Activated T-helper 1 cell treated with anti-CD3 and anti-CD28 coated beads, Interleukin-2, amount 50 U/mL, for 16 hours (primary cell): ENCODE measurements at places on chromosomes 2 and 18.

GRCh38 chr2:23791030-23791429 lies 135.9 kb downstream of the ATAD2B start:
- DNase-seq: no peak

DNA sequence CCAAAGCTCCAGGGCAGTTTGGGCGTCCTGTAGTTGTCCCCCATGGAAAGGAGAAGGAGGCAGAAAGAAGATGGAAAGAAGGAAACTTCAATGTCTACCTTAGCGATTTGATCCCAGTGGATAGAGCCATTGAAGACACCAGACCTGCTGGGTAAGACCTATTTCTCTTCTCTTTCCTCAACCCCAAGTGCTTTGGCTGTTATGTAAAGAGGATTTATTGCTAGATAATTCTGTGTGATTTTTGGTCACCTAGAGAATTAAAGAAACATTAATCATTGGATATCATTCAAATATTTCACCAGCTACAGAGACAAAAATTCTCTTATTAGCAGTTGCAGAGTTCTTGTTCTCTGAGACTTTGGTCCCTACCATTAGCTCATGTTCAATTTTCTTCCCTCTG lies 1.9 kb downstream of the GALNT5 start:
- no peak for DNase-seq

- no peak for DNase-seq
Observed at GRCh38 chr2:222960126-222960525, 91.9 kb upstream of the KCNE4 start.

- DNase-seq: no peak
Observed at GRCh38 chr2:25976983-25977741, 5.1 kb downstream of the KIF3C start.

GRCh38 chr2:198315791-198316630 lies 511.6 kb downstream of the PLCL1 start:
- DNase-seq: no peak

DNA sequence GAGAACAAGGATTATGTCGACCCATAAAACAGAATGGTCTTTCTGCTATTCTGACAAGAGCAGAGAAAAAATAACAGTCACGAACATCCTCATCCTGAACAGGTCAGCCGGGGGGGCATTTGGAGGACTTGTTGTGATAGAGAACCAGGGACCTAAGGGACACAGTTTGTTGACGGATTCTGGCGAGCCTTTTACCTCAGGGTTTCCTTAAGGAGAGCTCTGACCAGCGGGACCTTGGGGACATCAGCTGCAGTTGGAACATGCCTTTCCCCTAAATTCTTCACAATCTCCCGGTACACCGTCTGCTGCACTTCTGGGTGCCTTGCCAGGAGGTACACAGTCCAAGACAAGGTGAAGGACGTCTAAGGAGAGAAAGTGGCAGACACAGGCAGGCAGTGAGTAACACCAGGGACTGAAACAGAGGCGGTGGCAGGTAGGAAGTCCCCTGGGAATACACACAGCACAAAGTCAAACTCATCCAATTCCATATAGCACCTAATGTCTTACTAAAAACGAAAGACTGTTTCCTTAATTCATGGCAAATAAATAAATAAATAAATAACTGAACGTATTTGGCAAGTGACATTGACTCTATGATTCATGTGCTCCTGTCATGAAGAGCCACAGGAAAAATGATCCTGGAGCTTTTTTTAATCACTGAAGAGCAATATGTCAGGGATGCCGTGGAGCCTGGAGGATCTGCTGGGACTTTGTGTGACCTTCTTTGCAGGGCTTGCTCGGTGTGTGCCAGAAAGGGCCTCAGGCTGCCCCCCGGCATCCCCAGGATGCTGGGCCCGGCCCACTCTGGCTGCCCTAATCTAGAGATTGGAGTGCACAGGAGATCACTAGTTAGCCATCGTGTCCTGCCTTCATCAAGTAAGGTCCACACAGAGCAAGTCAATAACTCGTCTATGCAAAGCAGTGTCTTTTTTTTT lies 24.7 kb downstream of the CYP27C1 start:
- DNase-seq: no peak

- DNase-seq: no peak
Observed at GRCh38 chr2:9423922-9424272, 443 bp downstream of the CPSF3 start.

DNA sequence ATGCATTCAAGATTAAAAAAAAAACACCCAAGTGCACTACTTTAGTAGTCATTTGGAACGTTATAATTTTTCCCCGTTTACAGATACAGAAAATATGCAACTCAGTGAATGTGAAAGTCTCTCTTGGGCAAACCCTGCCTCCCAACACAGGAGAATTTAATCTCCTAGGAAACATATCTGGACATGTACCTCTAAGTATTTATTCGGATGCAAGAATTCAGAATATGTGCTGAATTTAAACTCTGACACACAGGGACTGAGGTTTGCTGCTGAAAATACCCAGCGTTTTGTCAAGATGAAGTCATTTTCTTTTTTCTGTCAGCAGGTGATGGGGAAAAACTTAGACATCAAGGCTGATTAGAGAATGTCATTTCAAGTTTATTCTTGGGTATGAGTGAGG lies 105.4 kb downstream of the ACKR3 start:
- no peak for DNase-seq

- DNase-seq: no peak
Observed at GRCh38 chr2:220887876-220888275, 684.2 kb downstream of the EPHA4 start.

GRCh38 chr2:209840434-209840833 lies 68.8 kb downstream of the UNC80 start:
- no peak for DNase-seq

- no peak for DNase-seq
Observed at GRCh38 chr2:157803476-157803875, 72.7 kb downstream of the ACVR1 start.

- DNase-seq: no peak
Observed at GRCh38 chr2:33241581-33241980, 234.9 kb upstream of the RASGRP3 start.

DNA sequence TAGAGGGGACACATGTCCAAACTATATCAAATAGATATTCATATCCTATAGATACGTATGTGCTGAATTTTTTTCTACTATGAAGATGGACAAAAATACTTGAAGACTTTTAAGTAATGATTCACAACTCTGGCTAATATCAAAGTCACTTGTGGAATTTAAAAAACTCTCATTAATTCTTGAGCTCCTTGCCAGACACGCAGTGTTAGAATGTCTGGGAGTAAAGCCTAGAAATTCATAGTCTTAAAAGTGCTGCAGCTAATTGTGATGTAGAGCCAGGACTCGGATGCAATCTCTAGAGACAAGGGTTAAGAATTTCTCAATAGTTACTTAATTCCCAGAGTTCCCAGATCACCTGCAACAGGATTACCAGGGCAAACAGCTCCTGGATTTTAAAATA lies 107.4 kb downstream of the ARL6IP6 start:
- DNase-seq: no peak

GRCh38 chr2:215604606-215605005 lies 168.7 kb upstream of the FN1 start:
- no peak for DNase-seq

DNA sequence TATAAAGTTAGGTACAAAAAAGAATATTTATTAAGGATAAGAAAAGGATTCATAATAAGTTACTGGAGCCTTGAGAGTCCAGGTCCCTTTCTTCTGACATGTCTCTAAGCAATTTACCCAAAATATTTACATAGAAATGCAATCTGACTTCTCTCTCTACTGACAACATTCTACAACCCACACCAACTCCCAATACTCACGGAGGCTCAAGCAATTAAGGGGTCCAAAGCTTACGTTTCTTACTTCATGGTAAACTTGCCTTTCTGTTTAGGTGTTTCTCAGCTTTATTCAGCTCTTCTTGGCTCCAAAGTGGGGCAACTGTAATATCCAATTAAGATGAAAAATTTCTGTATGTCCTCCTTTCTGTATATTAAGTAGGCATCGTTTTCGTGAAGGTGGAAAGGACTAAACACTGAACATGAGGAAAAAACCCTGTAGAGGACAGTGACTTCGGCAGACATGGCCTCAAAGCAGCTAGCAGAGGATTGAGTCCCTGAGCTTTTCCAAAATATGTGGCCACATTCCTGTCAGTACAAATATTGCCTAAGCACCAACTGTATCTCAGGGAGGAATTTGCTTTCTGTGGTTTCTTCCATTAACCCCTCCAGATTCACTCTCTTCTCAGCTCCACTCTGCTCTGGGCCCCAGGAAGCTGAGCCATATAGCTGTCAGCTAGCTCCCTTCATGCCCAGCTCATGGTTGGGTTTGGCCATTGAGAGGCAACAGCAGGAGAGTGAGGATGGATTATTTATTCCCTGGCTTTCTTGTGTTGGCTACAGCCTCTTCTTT lies 67.9 kb upstream of the GLS start:
- no peak for DNase-seq

- no peak for DNase-seq
Observed at GRCh38 chr2:54899576-54900200, 150.6 kb downstream of the RTN4 start.

DNA sequence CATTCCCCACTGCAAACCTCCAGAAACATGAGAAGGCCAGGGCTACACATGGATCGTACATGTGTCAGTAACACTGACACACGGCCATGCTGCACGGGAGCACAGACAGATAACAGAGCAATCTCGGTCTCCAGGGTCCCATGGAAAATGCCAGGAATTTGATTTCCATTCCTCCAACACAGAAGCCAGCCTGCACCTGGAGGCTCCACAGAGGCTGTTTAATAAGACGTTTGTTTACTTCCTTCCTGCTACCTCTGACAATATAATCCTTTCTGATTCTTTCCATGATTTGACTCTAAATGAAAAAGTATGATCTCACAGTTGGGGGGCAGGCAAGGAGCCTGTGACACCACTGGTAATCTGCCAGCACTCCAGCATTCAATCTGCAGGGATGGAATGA lies 210.9 kb upstream of the DDX18 start:
- DNase-seq: no peak

DNA sequence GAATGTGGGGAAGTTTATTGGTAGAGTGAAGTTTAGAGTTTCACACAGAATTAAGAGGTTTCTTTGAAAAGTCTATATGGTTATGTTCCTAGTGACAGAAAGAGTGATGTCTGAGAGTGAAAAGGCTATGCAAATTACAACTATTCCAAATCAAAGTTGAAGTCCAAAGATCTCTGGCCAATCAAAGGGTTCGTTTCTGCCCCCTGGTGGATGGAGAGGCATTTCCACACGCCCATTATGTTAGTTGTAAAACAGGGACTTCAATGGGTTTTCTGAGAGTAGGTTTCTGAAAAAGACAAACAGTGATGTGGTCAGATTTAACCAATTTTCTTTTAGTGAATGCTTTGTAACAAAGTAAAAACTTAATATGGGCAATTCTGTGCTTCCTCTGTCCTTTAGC lies 441.5 kb upstream of the POU3F3 start:
- no peak for DNase-seq

- DNase-seq: no peak
Observed at GRCh38 chr2:224528171-224528570, 57.0 kb downstream of the CUL3 start.

- DNase-seq: no peak
Observed at GRCh38 chr18:10374636-10375293, 79.7 kb upstream of the APCDD1 start.

DNA sequence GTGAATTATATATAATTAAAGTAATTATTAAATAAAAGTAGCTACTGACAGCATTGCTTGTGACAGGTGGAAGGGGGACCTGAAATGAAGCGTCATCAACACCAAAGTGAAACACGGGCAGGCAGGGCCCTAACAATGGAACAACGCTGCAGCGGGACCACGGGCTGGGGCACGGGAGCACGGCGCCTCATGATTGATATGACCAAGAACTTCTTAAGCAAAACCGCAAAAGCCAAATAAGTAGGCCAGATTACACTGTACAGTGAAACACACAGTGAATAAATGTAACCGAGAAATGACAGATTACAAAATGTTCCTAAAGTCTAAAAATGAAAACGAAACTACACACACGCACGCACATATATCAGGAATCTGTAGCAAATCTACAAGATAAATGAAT lies 81.4 kb downstream of the SNTG2 start:
- DNase-seq: peak; percentile 7

DNA sequence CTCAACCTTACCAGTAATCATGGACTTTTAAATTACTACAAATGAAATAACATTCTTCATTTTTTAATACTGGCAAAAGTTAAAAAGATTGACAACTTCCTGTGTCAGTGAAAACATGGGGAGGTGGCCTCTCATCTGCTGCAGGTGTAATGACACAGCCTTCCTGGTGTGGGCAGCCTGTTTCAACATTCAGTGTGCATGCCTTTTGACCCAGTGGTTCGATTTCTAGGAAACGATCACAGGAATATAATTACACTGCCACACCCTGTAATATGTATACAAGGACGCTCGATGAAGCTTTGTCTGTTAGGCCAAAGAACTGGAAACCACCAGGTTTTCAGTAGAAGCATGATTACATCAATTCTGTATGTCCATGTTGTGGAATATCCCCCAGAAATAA lies 68.7 kb downstream of the MTHFD2 start:
- DNase-seq: peak; percentile 12

DNA sequence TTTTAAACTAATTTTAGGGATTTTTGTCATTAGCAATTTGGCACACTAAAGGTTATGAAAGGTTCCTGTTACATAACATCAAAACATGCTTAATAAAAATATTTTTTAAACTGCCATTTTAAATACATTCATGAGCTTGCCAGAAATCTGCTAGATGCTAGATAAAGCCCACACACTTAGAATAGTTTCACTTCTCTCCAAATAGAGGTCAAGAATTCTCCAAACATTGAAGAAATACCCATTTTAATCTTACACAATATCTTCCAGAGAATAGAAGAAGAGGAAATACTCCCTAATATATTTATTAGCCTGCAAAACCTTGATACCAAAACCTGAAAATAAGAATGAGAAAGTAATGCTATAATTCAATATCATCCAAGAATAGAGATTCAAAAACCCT lies 247.5 kb downstream of the PTH2R start:
- no peak for DNase-seq

GRCh38 chr2:45180779-45181178 lies 171.5 kb upstream of the SIX2 start:
- DNase-seq: no peak

DNA sequence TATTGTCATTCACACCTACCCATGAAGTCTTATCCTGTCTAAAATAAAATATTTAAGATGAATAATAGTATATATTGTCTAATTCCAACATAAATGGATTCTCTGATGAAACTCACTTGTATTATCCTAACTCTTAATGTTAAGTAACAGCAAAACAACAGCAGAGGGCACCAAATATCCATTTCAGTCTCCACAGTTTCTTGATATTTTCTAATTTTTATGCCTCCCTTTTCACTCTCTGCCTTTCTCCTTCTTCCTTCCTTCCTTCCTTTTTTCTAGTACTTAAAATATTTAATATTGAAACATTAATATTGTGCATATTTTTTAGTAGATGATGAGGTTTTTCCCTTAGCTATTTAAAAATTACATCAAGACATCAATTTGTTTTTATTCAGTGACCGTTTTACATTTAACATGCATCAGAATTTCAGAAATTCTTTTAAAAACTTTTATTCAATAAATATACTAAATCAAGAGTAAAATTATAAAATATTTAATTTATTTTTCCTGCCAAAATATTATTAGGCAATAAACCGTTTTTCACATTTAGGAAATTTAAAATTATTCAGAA lies 97.6 kb downstream of the WDR7 start:
- DNase-seq: no peak
